ENCODE measurements at places on chromosomes 12 and 14.
A peak's percentile ranks its signal among the peaks of the same experiment; 100 is the strongest.

- peak; percentile 41 for DNase-seq
These were observed 79.0 kb upstream of the KCNA1 start for GRCh38 chr12:4830556-4831210.

DNA sequence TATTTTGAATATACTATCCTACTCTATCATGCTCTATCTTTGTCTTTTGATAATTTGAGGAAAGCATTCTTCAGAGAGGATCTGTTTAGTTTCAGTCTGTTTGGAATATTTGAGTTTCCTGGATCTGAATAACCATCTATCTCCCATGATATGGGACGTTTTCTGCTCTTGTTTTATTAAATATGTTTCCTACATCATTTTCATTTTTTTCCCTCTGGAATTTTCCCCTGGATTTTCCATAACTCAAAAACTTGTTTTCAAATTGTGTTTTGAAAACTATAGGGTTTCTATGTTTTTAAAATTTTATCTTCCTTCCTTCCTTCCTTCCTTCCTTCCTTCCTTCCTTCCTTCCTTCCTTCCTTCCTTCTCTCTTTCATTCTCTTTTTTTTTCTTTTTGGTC is 974.2 kb downstream of the TMEM121 start:
- DNase-seq = no peak

GRCh38 chr12:7197841-7198240 is 8.4 kb downstream of the PEX5 start:
- no peak for DNase-seq

DNA sequence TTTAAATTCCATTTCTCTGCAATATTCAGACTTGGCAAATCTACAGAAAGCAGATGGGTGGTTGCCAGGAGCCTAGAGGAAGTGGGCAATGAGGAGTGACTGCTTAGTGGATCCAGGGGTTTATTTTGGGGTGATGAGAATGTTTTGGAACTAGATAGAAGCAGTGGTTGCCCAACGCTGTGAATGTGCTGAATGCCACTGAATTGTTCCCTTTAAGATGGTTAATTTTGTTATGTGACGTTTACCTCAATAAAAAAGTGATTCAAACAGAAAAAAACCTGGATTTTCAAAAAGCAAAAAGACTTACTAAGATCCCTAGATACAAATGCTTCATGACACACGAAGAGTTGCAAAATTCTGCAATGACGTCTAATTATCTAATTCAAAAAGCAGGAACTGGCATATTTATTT is 34.2 kb downstream of the DAO start:
- DNase-seq = no peak

- no peak for DNase-seq
These were observed 11.6 kb downstream of the OXA1L start for GRCh38 chr14:22778084-22778483.
